ENCODE measurements at places on chromosomes 4 and X.
A peak's percentile ranks its signal among the peaks of the same experiment; 100 is the strongest.

DNA sequence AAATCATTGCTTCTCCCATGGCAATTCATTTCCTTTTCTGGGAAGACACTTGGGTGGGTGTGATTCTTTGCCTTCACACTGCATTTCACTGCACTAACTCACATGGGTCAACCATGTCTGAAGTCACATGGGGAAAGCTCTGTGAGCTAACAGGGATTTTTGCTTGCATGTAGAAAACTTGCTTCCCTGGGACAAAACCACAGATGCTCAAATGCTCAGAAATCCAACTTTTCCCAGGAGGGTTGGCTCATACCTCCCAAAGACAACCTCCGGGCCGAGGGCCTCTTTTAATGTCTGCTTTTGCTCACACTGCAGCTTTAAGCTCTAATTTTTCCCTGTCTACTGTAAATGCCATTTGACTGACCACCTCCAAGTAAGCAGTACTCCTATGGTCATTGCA, 1695.2 kb downstream of the STIM2 start:
- H3K27me3 ChIP-seq: no peaks in the 10 kb centered on the region
- no peaks in the 10 kb centered on the region for H3K36me3 ChIP-seq
- no peaks in the 10 kb centered on the region for H3K4me1 ChIP-seq
- no peak for DNase-seq
- no peak overlapping the region for H3K4me3 ChIP-seq
- H3K27ac ChIP-seq: no peak overlapping the region

- no peak overlapping the region for H3K27ac ChIP-seq
- no peak for DNase-seq
- H3K4me3 ChIP-seq: no peak overlapping the region
- H3K36me3 ChIP-seq: no peaks in the 10 kb centered on the region
- peaks cover 6% of the 10 kb centered on the region for H3K4me1 ChIP-seq
- H3K27me3 ChIP-seq: no peaks in the 10 kb centered on the region
Measured at GRCh38 chr4:170139764-170140163, 50.0 kb upstream of the AADAT start.

- H3K27me3 ChIP-seq: no peaks in the 10 kb centered on the region
- H3K4me1 ChIP-seq: no peaks in the 10 kb centered on the region
- H3K4me3 ChIP-seq: no peak overlapping the region
- no peak for DNase-seq
- H3K36me3 ChIP-seq: peaks cover 11% of the 10 kb centered on the region
Measured at GRCh38 chr4:20754036-20754435, 53.8 kb downstream of the PACRGL start.

DNA sequence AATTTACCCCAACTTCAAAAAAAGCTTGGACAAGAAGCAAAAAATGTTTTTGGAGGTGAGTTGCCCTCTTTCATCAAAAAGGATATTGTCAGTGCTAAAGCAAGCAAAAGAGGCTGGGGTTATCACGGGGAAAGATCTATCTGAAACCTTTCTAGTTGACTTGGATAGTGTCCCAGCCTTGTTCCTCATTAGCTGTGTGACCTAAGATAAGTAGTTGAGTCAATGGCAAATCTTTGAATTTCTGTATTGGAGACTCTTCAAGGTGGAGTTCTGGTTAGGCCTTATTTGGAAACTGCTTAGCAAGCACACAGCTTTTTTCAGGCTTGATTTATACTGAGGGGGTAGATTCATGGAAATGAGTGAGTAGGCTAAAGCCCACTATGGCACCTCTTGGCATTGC, 271.6 kb downstream of the GRIA3 start:
- no peaks in the 10 kb centered on the region for H3K4me1 ChIP-seq
- no peak overlapping the region for H3K4me3 ChIP-seq
- H3K36me3 ChIP-seq: no peaks in the 10 kb centered on the region
- no peak overlapping the region for H3K27ac ChIP-seq

DNA sequence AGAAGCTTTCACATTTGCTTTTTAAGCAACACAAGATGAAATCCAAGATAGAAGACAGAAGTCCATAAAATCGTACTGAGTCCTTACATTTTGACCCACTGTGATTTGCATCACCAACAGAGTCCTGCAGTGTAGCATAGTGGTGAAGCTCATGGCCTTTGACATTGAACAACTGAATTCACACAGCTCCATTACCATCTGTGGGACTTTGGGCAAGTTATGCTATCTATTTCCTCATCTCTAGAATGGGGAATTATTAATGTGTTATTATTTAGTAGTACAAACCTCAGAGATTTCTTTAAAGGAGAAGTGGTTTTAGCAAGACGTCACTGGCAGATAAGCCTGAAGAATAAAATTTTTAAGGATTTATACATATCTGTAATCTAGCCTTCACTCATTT, 10.7 kb downstream of the GPRIN3 start:
- H3K4me3 ChIP-seq: no peak overlapping the region
- DNase-seq: no peak
- H3K36me3 ChIP-seq: no peaks in the 10 kb centered on the region
- no peaks in the 10 kb centered on the region for H3K4me1 ChIP-seq
- peak overlapping the region; percentile 68 for H3K27ac ChIP-seq

DNA sequence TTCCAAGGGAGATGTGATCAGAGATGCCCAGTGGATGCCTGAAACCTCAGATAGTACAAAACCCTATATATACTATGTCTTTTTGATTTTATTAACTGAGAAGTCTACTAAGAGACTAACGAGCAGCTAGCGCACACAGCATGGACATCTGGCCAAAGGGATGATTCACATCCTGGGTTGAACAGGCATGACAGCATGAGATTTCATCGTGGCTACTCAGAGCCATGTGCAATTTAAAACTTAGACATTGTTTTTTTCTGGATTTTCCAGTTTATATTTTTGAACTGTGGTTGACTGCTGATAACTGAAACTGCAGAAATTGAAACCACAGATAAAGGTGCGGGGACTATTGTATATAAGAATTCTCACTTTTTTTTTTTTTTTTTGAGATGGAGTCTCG, 2252.9 kb upstream of the AGA start:
- H3K27me3 ChIP-seq: no peaks in the 10 kb centered on the region
- no peaks in the 10 kb centered on the region for H3K36me3 ChIP-seq
- DNase-seq: no peak
- H3K27ac ChIP-seq: no peak overlapping the region
- no peaks in the 10 kb centered on the region for H3K4me1 ChIP-seq

- H3K4me3 ChIP-seq: no peak overlapping the region
- no peaks in the 10 kb centered on the region for H3K4me1 ChIP-seq
- DNase-seq: no peak
- no peaks in the 10 kb centered on the region for H3K36me3 ChIP-seq
Measured at GRCh38 chrX:153875391-153876111, 10.4 kb downstream of the L1CAM start.

DNA sequence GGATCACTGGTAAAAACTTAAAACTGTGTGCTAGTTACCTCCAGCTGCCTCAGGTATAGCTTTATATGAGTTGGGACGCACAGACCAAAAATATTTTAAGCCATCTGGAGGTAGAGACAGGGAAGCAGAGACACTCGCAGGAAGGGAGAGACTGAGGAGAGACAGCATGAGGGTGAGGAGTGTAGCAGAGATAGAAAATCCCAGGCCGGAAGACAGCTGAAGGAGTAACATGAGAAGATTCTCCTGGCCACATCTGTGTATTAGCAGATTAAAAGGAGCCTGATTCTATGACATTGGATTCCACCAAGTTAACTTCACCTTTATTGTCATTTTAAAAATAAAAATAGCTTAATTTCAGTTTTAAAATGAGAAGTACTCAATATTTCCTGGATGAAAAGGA, 84.3 kb downstream of the PDLIM5 start:
- no peaks in the 10 kb centered on the region for H3K36me3 ChIP-seq
- H3K4me3 ChIP-seq: no peak overlapping the region
- peak overlapping the region; percentile 83 for H3K27ac ChIP-seq

DNA sequence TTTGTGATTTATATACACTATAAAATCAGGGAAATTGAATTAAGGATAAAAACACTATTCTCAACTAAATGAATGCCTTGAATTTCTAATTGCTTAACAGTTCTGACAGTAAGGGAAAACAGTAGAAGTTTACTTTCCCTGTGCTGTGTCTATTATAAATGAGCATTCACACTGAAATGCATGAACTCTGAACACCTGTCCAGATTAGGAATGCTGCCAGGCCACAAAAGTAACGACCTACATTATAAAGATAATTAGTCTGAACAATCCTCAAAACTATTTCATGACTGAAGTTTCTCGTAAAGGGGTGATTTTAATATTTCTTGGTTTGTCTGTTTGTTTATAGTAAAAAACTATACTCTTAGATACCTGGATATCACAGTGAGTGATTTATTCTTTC, 2.0 kb downstream of the NDST3 start:
- H3K27me3 ChIP-seq: peaks cover 50% of the 10 kb centered on the region
- H3K4me1 ChIP-seq: no peaks in the 10 kb centered on the region
- DNase-seq: no peak
- no peak overlapping the region for H3K4me3 ChIP-seq
- H3K27ac ChIP-seq: no peak overlapping the region

- H3K4me1 ChIP-seq: no peaks in the 10 kb centered on the region
- no peaks in the 10 kb centered on the region for H3K27me3 ChIP-seq
- H3K4me3 ChIP-seq: no peak overlapping the region
- DNase-seq: no peak
Measured at GRCh38 chrX:40987413-40987812, 97.8 kb upstream of the USP9X start.

DNA sequence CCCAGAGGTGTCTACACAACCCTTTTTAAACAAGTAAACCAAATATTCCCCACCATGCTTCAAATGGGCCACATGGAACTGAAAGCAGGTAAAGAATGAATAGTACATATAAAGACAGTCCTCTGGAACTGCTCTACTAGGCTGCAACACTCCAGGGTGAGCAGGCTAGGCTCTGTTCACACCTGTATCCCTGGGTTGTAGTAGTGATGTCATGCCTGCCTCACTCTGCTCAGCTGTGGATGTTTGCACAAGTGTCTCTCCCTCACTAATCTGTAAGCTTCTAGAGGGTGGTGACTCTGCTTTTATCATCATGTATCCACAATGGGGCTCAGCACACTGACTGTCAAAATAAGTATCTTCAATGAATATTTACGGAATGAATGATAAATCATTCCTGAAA, 20.4 kb downstream of the LEF1 start:
- H3K27me3 ChIP-seq: no peaks in the 10 kb centered on the region
- H3K4me1 ChIP-seq: no peaks in the 10 kb centered on the region
- H3K4me3 ChIP-seq: no peak overlapping the region
- no peak overlapping the region for H3K27ac ChIP-seq
- DNase-seq: no peak

GRCh38 chrX:115368876-115369275, 79.4 kb downstream of the LUZP4 start:
- no peak overlapping the region for H3K27ac ChIP-seq
- H3K36me3 ChIP-seq: no peaks in the 10 kb centered on the region
- peaks cover 5% of the 10 kb centered on the region for H3K4me1 ChIP-seq
- H3K27me3 ChIP-seq: no peaks in the 10 kb centered on the region

DNA sequence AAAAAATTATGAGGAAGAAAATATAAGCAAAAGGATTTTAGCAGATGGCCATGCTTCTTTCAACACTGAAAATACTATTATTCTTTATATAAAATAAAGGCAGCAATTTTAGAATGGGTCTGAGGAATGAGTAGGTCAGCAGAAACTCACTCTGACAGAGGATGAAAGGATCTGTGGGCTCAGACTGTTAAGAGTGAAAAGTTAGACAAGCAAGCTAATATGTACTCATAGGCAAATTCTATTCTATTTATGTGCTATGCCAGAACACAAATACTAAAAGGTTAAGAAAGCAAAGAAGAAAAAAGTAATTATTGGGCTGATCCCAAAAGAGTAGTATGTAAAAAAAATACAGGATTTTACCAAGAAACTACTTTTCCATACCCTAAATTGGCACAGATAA, 13.9 kb downstream of the LCORL start:
- no peak overlapping the region for H3K4me3 ChIP-seq
- H3K36me3 ChIP-seq: peaks cover 8% of the 10 kb centered on the region
- no peak overlapping the region for H3K27ac ChIP-seq
- no peak for DNase-seq
- no peaks in the 10 kb centered on the region for H3K4me1 ChIP-seq

DNA sequence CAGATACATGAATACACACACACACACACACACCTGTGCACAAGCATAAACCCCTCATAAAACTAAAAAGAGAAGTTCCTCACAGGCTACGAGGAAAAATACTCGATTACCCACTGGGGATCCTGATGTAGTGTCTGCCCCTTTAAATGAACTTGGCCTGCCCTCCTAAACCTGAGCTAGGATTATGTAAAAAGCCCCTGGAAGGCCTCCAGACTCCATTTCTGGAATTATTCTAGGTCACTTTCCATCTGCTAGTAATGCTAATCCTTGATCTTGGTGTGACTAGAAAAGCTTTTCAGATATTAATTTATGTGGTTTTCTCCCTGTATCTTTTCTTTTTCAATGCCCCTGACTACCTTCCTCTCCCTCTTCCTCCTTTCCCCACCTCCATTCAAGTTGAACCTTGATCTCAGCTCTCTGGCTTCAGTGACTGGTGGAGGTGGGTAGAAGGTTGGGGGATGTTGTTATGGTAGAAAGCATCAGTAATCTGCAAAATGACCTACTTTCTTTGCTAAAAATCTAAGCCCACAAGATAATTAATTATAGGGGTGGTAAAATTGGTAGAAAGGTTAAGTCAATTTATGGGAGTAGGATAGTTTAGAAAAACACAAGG, 25.5 kb upstream of the ZNF330 start:
- no peak overlapping the region for H3K27ac ChIP-seq
- no peaks in the 10 kb centered on the region for H3K27me3 ChIP-seq
- no peaks in the 10 kb centered on the region for H3K4me1 ChIP-seq
- no peak for DNase-seq
- no peaks in the 10 kb centered on the region for H3K36me3 ChIP-seq

DNA sequence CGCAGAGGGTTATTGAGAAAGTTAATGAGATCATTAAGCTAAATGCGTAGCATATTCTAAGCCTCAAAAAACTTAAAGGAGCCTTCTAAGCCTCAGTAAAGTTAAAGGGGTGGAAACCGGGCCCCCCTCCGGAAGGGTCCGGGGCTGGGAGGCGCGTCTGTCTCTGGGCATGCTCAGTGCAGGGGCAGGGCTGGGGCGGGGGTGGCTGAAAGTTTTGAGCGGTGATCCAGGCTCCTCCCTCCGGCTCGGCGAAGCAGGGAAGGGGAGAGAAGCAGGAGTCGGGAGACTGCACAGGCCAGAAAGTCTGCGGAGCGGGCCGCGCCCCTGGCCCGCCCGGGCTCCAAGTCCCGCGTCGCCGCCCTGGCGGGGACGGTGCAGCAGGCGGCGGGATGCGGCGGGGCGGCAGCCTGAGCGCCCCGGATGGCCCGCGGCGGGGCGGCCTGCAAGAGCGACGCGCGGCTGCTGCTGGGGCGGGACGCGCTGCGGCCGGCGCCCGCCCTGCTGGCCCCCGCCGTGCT, at the start of gene EVC:
TSS of gene EVC (plus strand) at position 241 of the 518 bp plus-strand sequence. CDS start at position 421, 180 bp downstream.
- H3K4me3 ChIP-seq: peak within 1 kb of the TSS; percentile 38
- no peaks in the 10 kb centered on the region for H3K27me3 ChIP-seq
- peaks cover 32% of the 10 kb centered on the region for H3K4me1 ChIP-seq
- peak within 1 kb of the TSS; percentile 85 for H3K27ac ChIP-seq
- H3K36me3 ChIP-seq: no peaks in the 10 kb centered on the region

- H3K27ac ChIP-seq: no peak overlapping the region
- no peaks in the 10 kb centered on the region for H3K4me1 ChIP-seq
- peaks cover 79% of the 10 kb centered on the region for H3K36me3 ChIP-seq
- DNase-seq: no peak
- H3K4me3 ChIP-seq: no peak overlapping the region
Measured at GRCh38 chr4:153585026-153585425, 99.1 kb upstream of the TLR2 start.

GRCh38 chr4:47914926-47915237, 499 bp upstream of the NFXL1 start:
- no peaks in the 10 kb centered on the region for H3K4me1 ChIP-seq
- peak overlapping the region; percentile 59 for H3K4me3 ChIP-seq
- H3K27me3 ChIP-seq: no peaks in the 10 kb centered on the region
- DNase-seq: no peak
- H3K27ac ChIP-seq: peak overlapping the region; percentile 9
- no peaks in the 10 kb centered on the region for H3K36me3 ChIP-seq
